ENCODE measurements at places on chromosomes 3 and 15.

DNA sequence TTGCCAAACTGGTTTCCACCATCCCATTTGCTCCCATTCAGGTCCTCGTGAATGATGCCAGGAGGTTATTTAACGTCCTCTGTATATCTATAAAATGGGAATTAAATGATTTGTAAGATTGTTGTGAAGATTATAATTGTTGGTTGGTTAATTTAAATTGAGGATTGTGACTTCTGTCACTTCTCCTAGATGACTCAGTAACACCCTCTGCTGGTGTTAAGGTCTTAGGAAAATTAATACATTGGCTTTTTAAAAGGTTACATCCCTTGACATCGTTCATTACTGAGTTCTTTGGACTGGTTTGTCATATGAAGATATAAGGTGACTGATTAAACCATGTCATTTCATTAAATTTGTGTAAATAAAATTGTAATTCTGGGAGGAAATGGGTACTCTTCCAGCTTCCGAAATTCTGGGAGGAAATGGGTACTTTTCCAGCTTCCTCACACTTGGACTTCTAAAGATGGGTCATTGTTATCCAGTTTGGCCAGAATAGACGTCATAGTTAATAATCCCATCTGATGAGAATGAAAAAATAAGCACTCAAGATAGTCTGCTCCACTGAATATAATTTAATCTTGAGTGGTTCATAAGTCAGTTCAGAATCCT lies 33.3 kb upstream of the PAQR5 start:
- peak; percentile 68 for DNase-seq

DNA sequence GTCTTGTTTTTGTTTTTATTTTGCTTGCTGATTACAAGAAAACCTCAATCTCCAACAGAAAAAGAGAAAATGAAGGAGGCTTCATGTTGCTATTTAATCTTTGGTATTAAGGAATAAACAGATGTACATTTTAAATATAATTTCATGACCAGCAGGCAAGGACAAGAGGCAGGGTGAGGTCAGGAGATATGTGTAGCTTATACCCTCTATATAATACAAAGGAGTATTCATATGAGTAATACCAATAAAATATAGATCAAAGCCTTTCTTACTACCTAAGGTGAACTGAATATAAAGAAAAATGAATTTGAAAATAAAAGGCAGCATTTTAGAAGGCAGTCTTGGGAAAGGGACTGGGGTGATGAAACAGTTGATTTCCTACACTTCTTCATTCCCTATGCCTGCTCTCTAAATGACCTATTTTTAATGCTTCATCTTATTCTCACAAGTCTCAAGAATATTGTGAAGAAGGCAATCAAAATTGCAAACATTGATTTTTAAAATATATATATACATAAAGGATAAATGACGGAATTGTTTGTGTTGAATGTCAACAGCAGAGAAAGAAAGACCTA lies 8.6 kb upstream of the CBLB start:
- DNase-seq, result no peak

GRCh38 chr15:80426316-80426715 lies 22.1 kb downstream of the ARNT2 start:
- no peak for DNase-seq

- DNase-seq, result no peak
These were observed 79.8 kb downstream of the RFTN1 start for GRCh38 chr3:16433701-16434151.

- DNase-seq, result no peak
These were observed 631.7 kb upstream of the CCDC54 start for GRCh38 chr3:106745344-106746168.

Measured in MM.1S (cell line).